Left colon (tissue), 2 donors: ENCODE measurements at places on chromosomes 4 and X.
A peak's percentile ranks its signal among the peaks of the same experiment; 100 is the strongest.

DNA sequence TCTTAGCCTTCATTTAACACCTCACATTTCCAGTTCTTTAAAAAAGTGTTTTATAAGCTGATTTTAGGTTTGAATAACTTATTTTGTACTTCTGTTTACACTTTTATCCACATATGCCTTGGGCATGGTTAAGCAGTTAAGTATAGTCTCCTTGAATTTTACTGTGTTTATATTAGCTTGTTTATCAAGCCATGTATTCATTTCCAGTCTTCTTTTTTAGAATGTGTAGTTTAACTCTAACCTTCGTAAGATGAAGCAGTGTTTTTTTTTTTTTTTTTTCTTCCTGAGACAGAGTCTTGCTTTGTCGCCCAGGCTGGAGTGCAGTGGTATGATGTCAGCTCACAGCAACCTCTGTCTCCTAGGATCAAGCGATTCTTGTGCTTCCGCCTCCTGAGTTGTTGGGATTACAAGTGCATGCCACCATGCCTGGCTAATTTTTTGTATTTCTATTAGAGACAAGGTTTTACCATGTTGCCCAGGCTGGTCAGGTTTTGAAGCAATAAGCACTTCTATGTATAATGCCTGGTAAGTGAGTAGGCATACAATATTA, 42.5 kb downstream of the BMP2K start:
- no peak for DNase-seq

GRCh38 chr4:158805635-158806471, 37.0 kb downstream of the FNIP2 start:
- no peak for DNase-seq

- DNase-seq: no peak
Observed at GRCh38 chrX:77347572-77347971, 99.6 kb upstream of the FGF16 start.

DNA sequence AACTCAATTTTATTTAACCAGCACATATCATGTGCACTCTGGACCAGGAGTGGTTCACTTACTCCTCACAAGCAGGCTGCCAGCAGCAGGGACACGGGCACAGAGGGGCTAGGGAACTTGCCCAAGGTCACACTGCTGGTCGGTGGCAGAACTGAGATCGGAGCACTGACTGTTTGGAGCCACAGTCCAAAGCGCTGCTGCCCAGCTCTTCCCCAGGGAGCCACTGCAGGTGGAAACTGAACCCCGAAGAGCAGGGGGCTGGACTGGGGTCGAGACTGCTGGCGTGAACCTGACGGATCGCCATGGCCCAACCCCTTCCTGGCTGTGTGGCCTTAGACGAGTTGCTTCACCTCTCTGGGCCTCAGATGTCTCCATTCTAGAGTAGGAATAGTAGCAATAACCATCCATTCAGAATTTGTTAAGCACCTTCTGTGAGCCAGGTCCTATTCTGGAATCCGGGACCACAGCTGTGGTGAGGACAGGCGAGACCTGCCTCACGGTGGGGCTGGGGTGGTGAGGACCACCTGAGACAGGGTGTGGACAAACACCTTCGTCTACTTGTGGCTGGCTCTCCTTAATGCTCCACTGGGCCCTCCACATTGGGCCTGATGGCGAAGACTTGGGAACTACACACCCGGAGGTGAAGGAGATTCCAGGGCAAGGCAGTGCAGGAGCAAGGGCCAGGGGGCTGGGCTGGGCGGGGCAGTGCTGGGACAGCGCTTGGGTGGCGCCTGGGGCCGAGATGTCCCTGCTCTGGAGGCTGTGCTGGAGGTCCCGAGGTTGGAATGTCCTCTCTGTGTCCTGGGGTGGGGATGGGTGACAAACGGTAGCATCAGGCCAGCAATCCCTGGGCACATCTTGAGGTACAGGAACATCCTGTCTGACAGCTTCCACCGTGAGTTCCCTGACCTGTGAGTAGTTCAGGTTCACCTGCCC, 32.0 kb upstream of the KIAA0232 start:
- peak; percentile 75 for DNase-seq

GRCh38 chr4:37675587-37676290, 10.4 kb downstream of the RELL1 start:
- peak; percentile 57 for DNase-seq

GRCh38 chrX:47523713-47524166, 37.3 kb upstream of the ARAF start:
- no peak for DNase-seq

DNA sequence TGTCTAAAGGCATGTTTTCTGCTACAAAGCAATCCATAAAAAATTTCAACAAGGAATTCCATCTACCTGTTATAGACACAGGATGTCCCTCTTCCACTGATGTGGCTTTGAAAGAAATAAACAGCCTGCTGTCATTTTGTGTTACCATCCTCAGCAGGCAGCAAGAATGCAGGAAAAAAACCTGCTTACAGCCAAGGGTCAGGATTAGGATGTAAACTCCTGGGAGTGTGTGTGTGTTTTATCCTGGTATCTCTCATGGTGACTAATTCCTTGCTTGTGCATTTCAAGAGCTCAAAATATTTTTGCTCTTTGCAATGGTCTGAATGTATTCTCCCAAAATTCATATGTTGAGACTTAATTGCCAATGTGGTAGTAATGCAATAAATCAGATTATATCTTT, 28.6 kb upstream of the SFRP2 start:
- no peak for DNase-seq
